SJCRH30 (cell line): ENCODE measurements at places on chromosomes 1 and 21. TPM values are rescaled to one million over a fixed set of nuclear protein-coding genes. Genes with fewer than 3 reads are reported as not detected.

DNA sequence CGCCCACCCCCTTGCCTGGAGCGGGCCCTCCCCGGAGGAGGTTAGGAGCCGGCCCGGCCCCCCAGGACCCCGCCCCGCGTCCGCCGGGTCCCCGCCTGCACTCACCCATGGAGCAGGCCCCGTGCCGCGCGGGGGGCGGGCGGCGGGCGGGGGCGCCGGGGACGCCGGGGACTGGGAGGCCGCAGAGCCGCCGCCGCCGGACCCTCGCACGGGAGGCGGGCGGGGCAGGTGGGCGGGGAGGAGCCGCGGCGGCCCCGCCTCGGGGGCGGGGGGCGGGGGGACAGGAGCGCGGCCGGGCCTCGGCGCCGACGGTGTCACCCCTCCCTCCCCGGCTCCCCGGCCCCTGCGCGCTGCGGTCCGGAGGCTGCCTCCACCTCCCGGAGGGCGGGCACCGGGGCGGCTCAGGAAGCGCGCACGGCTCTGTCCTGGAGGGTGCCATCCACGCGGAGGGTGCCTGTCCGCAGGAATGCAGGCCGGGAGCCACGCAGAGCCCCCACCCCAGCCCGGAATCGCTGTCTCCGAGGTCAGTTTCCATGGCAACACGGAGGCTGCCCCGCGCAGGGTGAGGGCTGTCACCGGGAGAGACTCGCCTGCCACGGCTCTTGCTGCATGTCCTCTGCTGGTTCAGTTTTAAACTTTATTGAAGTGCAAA is 5.9 kb upstream of the PLEKHG5 start:
- H3K36me3 ChIP-seq, result no peaks in the 10 kb centered on the region
- DNase-seq, result peak; percentile 69
- H3K27ac ChIP-seq, result no peak overlapping the region
- 0 out of 2 replicates have a peak, but pooled peaks cover 6% of the 10 kb centered on the region for H3K27me3 ChIP-seq
- peak overlapping the region; percentile 68 for H3K4me3 ChIP-seq

The LIPI gene
- not detected in 2 replicates for total RNA-seq

DNA sequence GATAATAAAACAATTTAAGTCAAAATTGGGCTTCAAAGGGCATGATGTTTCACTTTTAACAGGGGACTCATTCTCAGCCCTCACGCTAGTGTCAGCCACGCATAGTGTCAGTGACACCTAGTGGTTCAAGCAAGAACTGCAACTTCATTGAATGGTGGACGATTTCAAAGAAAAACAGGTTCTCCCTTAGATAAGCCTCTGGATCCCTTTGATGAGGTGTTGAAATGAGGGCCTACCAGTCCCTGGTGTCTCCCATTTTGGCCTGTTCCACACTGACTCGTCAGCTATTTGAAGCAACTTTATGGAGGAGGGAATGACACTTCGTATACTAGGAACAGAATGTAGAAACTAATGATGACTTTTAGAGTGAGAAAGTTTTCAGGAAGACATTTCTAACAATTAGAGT is 56.2 kb downstream of the FCRL5 start:
- no peak overlapping the region for H3K27ac ChIP-seq
- no peaks in the 10 kb centered on the region for H3K27me3 ChIP-seq
- peak; percentile 62 for DNase-seq
- H3K4me1 ChIP-seq, result no peaks in the 10 kb centered on the region
- no peak overlapping the region for H3K4me3 ChIP-seq

DNA sequence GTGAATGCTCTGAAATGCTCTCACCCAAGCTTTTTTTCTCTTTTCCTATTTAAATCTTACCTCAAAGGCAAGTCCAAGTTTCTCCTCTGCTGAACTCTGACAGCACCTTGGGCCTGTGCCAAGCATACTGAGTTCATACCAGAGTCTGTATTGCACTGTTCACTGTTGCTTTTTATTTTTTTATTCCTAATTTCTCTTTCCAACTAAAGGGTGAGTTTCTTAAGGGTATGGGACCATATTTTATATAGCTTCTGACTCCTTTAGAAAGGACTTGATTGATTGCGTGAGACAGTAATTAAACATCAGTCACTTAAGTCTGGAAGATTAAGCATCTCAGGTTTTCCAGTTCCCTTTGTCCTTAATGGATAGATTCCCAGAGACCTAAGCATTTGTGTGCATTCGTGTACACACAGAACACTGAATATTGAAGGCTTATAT is 69.9 kb downstream of the CACHD1 start:
- no peak for DNase-seq
- H3K27me3 ChIP-seq, result no peaks in the 10 kb centered on the region
- H3K36me3 ChIP-seq, result no peaks in the 10 kb centered on the region
- H3K4me3 ChIP-seq, result no peak overlapping the region

GRCh38 chr1:111192074-111192473 is 8.4 kb downstream of the DENND2D start:
- H3K4me1 ChIP-seq, result no peaks in the 10 kb centered on the region
- no peak for DNase-seq
- no peaks in the 10 kb centered on the region; the same call in 1 of the 2 replicates for H3K27me3 ChIP-seq
- peaks cover 9% of the 10 kb centered on the region for H3K36me3 ChIP-seq
- H3K4me3 ChIP-seq, result no peak overlapping the region
- no peak overlapping the region for H3K27ac ChIP-seq

- no peaks in the 10 kb centered on the region for H3K36me3 ChIP-seq
- no peaks in the 10 kb centered on the region for H3K4me1 ChIP-seq
- DNase-seq, result no peak
- no peaks in the 10 kb centered on the region for H3K27me3 ChIP-seq
Observed at GRCh38 chr21:32547018-32547417, 38.3 kb downstream of the TCP10L start.

GRCh38 chr1:63732666-63733065 is 41.2 kb upstream of the ROR1 start:
- H3K36me3 ChIP-seq, result no peaks in the 10 kb centered on the region
- no peak overlapping the region for H3K4me3 ChIP-seq
- no peak overlapping the region for H3K27ac ChIP-seq
- DNase-seq, result peak; percentile 47
- peaks cover 40% of the 10 kb centered on the region for H3K4me1 ChIP-seq

The MAP10 gene
- total RNA-seq, result 0.10 TPM in 1 of 2 replicates, not detected in the other

DNA sequence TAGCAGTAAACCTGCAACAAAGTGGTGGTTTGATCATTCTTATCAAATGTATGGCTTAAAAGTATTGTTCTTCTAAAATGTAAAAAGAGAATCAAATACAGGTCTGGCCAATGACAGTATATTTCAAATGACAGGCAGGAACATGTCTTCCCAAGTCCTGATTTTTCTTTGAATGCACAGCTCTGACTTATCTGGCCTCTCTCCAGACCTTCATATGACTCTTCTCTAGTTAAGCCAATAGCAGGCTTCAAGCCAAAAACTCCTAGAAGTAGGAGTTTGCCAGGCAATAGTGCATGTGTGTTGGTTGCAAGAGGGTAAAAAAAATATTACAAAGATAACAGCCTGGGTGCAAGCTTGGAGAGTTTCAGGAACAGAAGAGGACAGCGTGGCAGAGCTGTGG is 345.5 kb downstream of the SMYD3 start:
- H3K27me3 ChIP-seq, result no peaks in the 10 kb centered on the region
- H3K27ac ChIP-seq, result no peak overlapping the region
- H3K4me3 ChIP-seq, result no peak overlapping the region
- no peaks in the 10 kb centered on the region for H3K4me1 ChIP-seq
